ENCODE measurements at places on chromosomes 6 and 20.

DNA sequence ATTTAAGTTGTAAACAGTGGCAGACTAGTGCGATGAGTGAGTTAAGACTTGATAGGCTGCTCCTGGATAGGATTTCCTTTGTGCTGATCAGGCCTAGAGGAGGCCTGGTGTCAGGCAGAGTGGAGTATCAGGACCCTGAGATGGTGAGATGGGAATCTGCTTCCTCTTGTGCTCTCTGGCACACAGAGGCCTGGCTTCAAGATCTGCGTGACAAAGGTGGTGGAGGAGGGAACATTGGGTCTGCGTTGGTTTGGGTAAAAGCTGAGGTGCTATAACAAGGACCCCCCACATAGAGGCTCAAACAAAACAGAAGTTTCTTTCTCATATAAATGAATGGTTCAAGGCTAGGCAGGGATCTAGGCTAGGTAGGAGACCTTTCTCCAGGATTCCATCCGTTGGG, 20.3 kb downstream of the SCAND1 start:
- no peak for DNase-seq

DNA sequence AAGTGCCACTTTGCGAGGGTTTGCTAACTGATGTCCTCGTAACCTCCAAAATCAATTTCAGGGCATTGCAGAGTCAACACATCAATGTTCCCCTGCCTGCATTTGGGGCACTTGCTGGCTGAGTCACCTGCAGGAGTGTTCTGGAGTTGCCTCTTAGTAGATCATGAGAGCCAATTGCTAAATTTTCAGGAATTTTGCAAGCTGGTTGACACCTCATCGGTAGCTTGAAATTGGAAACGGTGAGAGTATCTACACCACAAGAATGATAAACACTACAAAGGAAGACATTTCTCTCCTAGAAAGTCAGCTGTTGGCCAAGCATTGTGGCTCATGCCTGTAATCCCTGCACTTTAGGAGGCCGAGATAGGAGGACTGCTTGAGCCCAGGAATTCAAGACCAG, 10.8 kb upstream of the BFSP1 start:
- DNase-seq, result no peak

- no peak for DNase-seq
These were observed 322.2 kb downstream of the ESR1 start for GRCh38 chr6:152129691-152130151.

GRCh38 chr6:156735751-156736150, 41.4 kb upstream of the ARID1B start:
- DNase-seq, result no peak

GRCh38 chr6:114718186-114718585, 375.4 kb upstream of the HS3ST5 start:
- no peak for DNase-seq

GRCh38 chr6:109255946-109256640, 126.2 kb downstream of the CD164 start:
- DNase-seq, result no peak

- DNase-seq, result no peak
These were observed 323.3 kb downstream of the GRIK2 start for GRCh38 chr6:101716810-101717209.

- DNase-seq, result no peak
These were observed 6.9 kb upstream of the RRBP1 start for GRCh38 chr20:17688965-17689364.

DNA sequence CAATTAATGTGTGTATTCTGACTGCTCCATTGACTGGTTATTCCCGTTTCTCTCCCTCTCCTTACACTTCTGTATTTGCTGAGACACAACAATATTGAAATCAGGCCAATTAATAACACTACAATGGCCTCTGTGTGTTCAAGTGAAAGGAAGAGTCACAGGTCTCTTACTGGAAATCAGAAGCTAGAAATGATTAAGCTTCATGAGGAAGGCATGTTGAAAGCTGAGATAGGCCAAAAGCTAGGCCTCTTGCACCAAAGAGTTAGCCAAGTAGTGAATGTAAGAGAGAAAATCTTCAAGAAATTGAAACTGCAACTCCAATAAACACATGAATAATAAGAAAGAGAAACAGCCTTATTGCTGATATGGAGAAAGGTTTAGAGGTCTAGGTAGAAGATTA, 489.5 kb upstream of the CITED2 start:
- DNase-seq, result no peak

DNA sequence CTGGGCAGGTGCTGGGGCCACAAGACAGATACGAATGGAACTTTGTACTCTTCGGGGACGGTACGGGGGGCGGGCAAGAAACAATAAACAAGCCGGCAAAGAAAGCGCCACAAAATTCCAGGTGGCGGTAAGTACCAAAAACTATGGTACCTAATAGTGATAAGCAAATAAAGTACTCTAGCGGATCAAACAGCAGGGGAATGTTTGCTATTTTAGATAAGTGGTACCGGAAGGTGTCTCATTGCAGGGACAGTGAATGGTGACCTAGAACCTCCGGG, 15.1 kb upstream of the RIPK1 start:
- DNase-seq, result no peak

DNA sequence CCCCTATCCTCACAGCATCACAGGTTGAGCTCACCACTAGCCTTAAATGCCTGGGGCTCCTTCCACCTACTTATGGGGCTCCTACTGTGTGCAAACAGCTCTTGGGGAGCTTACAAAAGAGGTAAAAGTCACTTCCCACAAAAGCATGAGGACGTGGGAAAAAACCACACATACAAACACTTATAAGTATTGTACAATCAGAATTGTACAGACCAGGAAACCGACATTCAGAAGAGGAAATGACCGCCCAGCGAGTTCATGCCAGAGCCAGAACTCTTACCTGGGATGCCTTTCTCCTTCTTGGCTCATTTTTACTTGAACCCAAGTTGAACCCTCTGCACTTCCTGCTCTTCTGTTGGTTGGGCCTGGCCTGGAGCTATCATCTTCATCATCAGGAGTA, 6.3 kb upstream of the PPP1R16B start:
- DNase-seq, result no peak

GRCh38 chr6:138600726-138601125, 101.4 kb upstream of the NHSL1 start:
- no peak for DNase-seq

- DNase-seq, result no peak
These were observed 1.3 kb downstream of the NOTCH4 start for GRCh38 chr6:32222333-32223230.

GRCh38 chr20:23970049-23970448, 18.5 kb downstream of the GGTLC1 start:
- DNase-seq, result no peak

- DNase-seq, result no peak
These were observed 8.6 kb downstream of the ULBP2 start for GRCh38 chr6:149950423-149950822.
